ENCODE measurements at places on chromosomes 3 and 15. TPM values are rescaled to one million over a fixed set of nuclear protein-coding genes. Genes with fewer than 3 reads are reported as not detected.

The NPAP1 gene
- total RNA-seq: 1.6 TPM

The IGDCC3 gene
- 2.7 TPM for total RNA-seq

The FEM1B gene
- 50.0 TPM for total RNA-seq

The NRROS gene
- total RNA-seq: 5.5 TPM

The EPHB3 gene
- 11.9 TPM for total RNA-seq

The P4HTM gene
- 101 TPM for total RNA-seq

The UROC1 gene
- 0.17 TPM for total RNA-seq

DNA sequence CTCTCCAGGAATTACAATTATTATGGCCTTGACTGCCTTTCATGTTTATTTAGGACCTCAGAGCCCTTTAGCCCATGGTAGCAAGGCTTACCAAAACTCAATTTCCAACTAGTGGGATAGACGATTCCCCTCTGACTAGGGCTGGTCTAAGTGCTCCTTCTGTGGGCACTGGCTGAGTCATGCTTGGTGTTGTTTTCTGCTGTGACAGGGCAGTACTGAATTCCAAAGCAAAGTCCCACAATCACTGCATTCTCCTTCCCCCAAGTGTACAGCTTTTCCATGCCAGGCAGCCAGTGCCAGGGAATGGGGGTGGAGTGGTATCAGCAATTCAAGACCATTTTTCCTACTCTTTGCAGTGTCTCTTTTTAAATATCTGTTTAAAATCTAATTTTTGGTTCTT, 509.0 kb upstream of the NECTIN3 start:
- H3K27ac ChIP-seq: no peak overlapping the region
- no peak overlapping the region for H3K4me3 ChIP-seq
- H3K27me3 ChIP-seq: no peaks in the 10 kb centered on the region
- no peak for DNase-seq
- H3K4me1 ChIP-seq: no peaks in the 10 kb centered on the region

DNA sequence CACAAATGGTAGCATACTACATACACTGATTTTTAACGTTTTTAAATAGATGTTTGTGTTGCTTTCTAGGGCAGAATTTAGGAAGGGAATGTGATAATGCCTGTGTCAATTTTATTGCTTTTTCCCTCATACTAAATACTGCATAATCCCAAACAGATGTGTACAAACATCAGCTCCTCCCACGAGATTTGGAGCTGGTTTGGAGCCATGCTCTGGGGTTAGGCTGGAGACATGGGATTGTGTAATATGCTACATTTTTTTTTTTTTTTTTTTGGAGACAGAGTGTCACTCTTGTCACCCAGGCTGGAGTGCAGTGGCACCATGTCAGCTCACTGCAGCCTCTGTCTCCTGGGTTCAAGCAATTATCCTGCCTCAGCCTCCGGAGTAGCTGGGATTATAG, 80.1 kb downstream of the EBLN2 start:
- H3K36me3 ChIP-seq: no peaks in the 10 kb centered on the region
- DNase-seq: no peak
- no peak overlapping the region for H3K4me3 ChIP-seq
- no peaks in the 10 kb centered on the region for H3K4me1 ChIP-seq
- no peaks in the 10 kb centered on the region for H3K27me3 ChIP-seq

DNA sequence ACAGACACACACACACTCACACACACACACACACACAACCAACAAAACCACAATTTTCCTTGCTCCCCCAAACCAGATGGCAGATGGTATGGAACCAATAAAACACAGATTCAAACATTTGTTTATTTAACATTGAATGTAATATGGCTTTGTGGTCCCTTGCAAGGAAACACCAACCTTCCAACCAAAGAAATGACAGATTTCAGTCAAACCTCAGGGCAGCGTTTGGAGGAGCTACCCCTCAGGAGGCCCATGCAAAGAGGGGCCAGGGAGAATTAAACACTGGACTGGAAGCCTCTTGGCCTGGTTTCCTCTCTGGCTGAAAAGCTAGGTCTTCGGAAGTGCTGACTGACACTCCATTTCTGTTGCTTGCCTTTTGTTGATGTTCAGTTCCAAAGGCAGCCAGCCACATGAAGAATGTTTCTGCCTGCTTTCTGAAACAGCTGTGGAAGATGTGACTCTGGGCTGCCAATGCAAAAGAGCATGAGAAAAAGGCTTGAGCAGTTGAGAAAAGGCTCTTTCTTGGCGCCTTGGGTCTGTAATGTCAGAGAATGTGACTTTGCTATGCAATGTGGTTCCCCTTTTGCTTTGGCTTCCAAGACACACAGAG, 296.1 kb downstream of the RPLP1 start:
- no peak for DNase-seq
- no peaks in the 10 kb centered on the region for H3K27me3 ChIP-seq
- no peak overlapping the region for H3K4me3 ChIP-seq
- H3K4me1 ChIP-seq: no peaks in the 10 kb centered on the region
- no peaks in the 10 kb centered on the region for H3K36me3 ChIP-seq

GRCh38 chr3:175737646-175738572, 878.8 kb downstream of the NAALADL2 start:
- no peak for DNase-seq
- H3K27me3 ChIP-seq: no peaks in the 10 kb centered on the region
- no peak overlapping the region for H3K27ac ChIP-seq
- H3K4me3 ChIP-seq: no peak overlapping the region

DNA sequence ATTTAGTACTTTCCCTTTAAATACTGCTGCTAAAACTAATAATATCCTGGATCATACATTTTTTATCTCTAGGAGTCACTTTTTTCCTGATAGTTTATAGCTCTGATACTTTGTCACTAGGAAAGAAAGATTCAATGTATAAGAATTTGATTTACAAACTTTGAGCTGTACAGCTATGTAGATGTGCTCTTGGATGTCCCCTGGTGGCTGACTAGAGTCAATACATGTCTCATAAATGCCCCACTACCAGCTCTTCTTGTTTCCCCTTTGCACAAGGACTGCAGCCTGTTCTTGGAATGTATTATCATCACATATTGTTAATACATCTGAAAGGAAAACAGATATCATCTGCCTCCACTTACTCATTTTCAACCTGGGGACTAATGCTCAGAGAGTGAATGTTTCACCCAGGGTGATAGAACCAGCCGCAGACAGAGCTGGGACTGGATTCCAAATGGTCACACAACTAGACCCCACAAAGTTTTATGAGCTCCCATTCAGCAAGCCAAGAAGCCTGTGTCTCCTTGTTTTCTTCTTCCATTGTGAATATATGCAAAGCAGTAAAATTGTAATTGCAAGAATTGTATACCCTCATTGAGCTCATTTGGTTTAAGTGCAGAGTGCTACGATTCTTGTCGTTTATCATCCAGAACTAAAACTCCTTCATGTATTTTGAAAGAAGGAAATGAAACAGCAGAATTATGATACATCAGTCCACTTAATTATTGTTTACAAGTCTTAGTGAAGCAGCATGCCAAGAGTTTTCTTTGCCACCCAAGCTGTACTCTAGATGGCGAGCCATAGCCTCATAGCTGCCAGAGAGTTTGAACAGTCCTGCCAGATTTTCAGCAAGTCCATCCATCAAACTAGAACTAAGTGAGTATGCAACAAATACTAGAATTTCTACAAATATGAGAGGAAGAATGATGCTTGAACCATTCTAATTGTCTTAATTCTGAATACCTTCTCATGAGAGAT, 261.6 kb upstream of the LMCD1 start:
- no peaks in the 10 kb centered on the region for H3K27me3 ChIP-seq
- no peaks in the 10 kb centered on the region for H3K36me3 ChIP-seq
- H3K27ac ChIP-seq: no peak overlapping the region

DNA sequence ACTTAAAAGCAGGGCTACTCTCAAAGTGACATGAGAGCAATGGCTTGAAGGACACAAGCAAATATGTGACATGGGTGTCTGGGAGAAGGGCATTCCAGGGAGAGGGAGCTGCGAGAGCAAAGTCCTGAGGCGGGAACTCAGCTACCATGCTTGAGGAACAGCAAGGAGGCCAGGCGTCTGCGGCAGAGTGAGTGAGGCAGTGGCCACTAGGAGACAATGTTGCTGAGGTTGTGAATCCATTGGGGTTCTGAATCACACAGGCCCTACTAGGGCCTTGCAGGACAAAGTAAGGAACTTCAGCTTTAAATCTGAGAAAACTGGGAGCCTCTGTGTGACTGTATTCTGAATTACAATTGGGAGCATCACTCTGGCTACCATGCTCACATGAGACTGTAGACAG, 94.1 kb upstream of the PRICKLE2 start:
- H3K4me1 ChIP-seq: no peaks in the 10 kb centered on the region
- no peaks in the 10 kb centered on the region for H3K27me3 ChIP-seq
- H3K27ac ChIP-seq: no peak overlapping the region
- H3K36me3 ChIP-seq: no peaks in the 10 kb centered on the region

DNA sequence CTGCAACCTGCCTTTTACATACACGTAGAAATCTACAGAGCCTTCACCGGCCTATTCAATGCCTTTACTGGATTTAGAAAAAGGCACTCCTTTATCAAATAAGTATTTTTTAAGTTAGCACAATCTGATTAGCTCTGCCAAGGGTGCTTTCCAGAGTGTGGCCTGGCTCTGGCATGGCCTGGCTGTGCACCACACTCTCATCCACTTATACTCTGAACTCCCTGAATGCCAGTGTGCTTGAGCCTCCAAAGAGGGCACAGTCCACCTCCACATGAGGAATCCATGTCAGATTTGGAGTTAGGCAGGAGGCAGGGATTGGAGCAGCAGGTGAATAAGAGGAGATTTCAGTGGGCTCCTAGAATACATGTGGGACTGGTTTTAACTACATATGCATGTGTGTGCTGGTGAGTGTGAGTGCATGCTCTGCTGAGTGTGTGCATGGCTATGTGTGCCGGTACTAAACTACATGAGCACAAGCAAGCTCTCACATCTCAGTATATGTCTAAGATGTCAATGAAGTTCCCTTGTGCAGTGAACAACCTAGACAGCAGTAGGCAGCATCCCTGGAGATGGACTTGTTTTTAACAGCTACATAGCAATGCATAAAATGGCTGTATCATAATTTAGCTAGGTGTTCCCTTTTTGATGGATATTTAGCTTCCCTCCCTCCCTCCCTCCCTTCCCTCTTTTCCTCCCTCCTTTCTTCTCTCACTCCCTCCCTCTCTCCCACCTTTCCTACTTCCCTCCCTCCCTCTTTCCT, 17.8 kb upstream of the ZFAND6 start:
- DNase-seq: no peak
- H3K27me3 ChIP-seq: no peaks in the 10 kb centered on the region
- no peaks in the 10 kb centered on the region for H3K4me1 ChIP-seq
- H3K4me3 ChIP-seq: no peak overlapping the region
- no peaks in the 10 kb centered on the region for H3K36me3 ChIP-seq
- H3K27ac ChIP-seq: no peak overlapping the region

DNA sequence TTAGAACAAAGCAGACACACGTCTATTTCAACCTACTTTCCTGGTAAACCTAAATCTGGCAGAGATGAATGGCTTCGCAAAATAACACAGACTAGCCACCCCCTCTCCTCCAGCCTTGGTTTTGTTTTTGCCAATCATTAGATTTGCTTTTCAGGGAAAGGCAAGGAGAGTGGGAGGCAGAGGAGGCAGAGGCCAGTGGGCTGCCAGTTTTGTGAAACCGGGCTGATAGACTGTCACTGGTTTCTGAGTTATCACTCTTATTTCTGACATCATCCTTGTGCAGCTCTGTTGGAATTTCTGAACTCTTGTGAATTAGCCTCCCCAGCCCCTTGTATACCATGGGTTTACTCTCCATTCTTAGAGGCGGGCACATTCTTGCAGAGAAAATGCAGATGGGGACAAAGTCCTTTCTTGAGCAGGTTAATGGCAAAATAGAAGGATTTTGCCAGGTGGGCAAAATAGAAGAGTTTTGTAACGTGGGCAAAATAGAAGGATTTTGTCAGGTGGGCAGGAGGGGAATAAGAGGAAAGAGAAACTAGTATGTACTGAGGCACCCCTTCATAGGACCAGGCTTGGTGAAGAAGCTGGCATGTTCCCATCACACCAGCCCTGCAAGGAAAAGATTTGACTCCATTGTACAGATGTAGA, 3.2 kb upstream of the FEM1B start:
- H3K4me1 ChIP-seq: peaks cover 4% of the 10 kb centered on the region
- H3K27ac ChIP-seq: peak overlapping the region; percentile 57
- DNase-seq: no peak
- H3K36me3 ChIP-seq: no peaks in the 10 kb centered on the region

- H3K36me3 ChIP-seq: no peaks in the 10 kb centered on the region
- H3K27ac ChIP-seq: peak overlapping the region; percentile 68
- no peaks in the 10 kb centered on the region for H3K27me3 ChIP-seq
- H3K4me1 ChIP-seq: peaks cover 35% of the 10 kb centered on the region
- H3K4me3 ChIP-seq: no peak overlapping the region
Measured at GRCh38 chr3:108406661-108407206, 103.7 kb downstream of the MYH15 start.

- H3K27ac ChIP-seq: no peak overlapping the region
- H3K36me3 ChIP-seq: no peaks in the 10 kb centered on the region
- DNase-seq: no peak
- no peaks in the 10 kb centered on the region for H3K4me1 ChIP-seq
- H3K27me3 ChIP-seq: no peaks in the 10 kb centered on the region
- no peak overlapping the region for H3K4me3 ChIP-seq
Measured at GRCh38 chr3:156489462-156489911, 65.4 kb downstream of the SSR3 start.

DNA sequence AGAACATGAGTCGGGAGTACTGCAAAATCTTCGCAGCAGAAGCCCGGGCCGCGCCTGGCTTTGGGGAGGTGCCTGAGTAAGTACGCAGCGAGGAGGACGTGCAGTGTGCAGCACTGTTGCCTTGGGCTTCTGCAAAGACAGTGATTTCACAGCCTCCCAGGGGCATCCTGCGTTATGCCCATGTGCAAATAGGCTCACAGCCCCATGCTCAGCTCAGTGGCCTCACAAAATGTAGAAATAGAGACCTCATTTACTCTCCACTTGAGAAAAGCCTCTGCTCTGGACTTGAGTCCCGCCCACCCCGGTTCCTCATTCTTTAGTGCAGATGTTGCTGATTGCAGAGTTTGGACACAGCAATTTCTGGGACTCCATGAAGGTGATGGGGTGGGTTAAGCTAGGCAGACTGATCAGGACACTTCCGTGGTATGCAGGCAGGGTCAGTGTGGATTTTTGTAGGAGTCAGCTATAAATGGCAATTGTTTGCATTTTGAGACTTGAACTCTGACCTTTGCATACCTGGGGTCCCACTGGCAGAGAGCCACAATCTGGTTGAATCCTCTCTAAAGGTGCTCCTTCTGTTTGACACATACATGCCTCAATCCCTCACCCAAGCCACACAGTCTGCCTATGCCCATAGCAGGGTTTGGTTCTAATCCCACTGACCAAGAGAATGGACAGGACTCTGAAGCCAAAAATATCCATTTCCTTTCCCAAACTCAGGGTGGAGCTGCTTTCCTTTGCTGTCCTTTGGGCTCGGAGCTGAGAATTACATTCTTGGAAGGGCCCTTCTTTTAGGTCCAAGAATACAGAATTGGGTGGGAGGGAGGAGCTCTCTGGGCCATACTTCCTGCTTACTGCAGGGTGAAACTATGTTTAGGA, 20.7 kb upstream of the SLC28A1 start:
- no peaks in the 10 kb centered on the region for H3K27me3 ChIP-seq
- no peak overlapping the region for H3K4me3 ChIP-seq
- H3K27ac ChIP-seq: no peak overlapping the region
- H3K36me3 ChIP-seq: no peaks in the 10 kb centered on the region
- DNase-seq: no peak
- peaks cover 4% of the 10 kb centered on the region for H3K4me1 ChIP-seq

GRCh38 chr3:48826451-48826850, 21.2 kb downstream of the PRKAR2A start:
- H3K4me1 ChIP-seq: no peaks in the 10 kb centered on the region
- no peak for DNase-seq
- no peaks in the 10 kb centered on the region for H3K36me3 ChIP-seq
- no peaks in the 10 kb centered on the region for H3K27me3 ChIP-seq
- no peak overlapping the region for H3K4me3 ChIP-seq

GRCh38 chr3:68706096-68706495, 226.3 kb downstream of the TAFA4 start:
- H3K4me3 ChIP-seq: no peak overlapping the region
- H3K27me3 ChIP-seq: no peaks in the 10 kb centered on the region
- DNase-seq: no peak
- no peaks in the 10 kb centered on the region for H3K36me3 ChIP-seq
- H3K27ac ChIP-seq: no peak overlapping the region
